ENCODE measurements at places on chromosomes 7 and 10. TPM values are rescaled to one million over a fixed set of nuclear protein-coding genes. Genes with fewer than 3 reads are reported as not detected.

CUL1 gene
- 46.9 TPM for total RNA-seq

SPDYE2B gene
- total RNA-seq = not detected

GRCh38 chr10:52210161-52210560 lies 103.9 kb upstream of the DKK1 start:
- H3K27me3 ChIP-seq = no peaks in the 10 kb centered on the region
- H3K4me3 ChIP-seq = no peak overlapping the region
- H3K36me3 ChIP-seq = no peaks in the 10 kb centered on the region
- H3K27ac ChIP-seq = no peak overlapping the region
- DNase-seq = no peak
- H3K4me1 ChIP-seq = no peaks in the 10 kb centered on the region

DNA sequence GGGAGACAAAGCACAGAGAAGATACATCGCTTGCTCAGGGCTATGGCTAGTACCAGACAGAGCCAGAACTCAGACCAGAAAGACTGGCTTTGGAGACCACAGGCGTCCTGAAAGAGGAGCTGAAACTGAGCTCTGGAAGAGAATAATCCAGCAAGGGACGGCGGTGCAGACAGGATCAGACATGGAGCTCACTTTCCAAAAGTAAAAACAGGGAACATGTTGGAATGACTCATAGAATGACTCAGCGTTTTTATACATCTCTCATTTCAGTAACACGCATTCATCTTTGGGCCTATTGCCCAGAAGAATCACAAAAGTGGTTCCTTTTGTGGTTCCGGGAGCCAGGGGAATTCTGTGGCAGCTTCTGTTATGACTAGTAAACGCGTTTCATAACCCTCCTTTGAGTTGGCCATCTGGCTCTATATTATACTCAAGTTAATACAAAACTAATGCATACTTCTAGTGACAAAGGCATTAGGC lies 37.2 kb downstream of the PLEKHS1 start:
- no peak for DNase-seq
- H3K4me1 ChIP-seq = no peaks in the 10 kb centered on the region

DNA sequence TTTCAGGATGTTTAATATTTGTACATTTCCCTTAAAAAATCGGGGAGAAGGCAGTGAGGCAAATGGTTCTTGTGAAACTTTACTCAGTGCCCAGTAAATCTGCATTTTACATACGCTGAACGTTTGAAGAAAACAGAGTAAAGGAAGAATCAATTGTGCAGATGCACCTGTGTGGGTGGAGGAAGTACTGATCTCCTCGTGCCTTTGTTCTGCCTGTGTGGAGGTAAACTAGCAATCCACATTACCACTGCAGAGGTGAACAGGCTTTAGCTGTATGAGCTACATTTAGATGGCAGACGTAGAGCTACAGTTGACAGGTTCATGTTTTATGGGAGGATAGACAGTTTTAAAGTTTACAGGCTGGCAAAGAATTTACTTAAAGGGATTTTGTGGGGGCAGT lies 62.7 kb upstream of the VIPR2 start:
- no peak overlapping the region for H3K27ac ChIP-seq
- H3K4me3 ChIP-seq = no peak overlapping the region
- H3K4me1 ChIP-seq = peaks cover 4% of the 10 kb centered on the region
- DNase-seq = no peak
- H3K27me3 ChIP-seq = no peaks in the 10 kb centered on the region
- H3K36me3 ChIP-seq = no peaks in the 10 kb centered on the region

- no peak overlapping the region for H3K4me3 ChIP-seq
- no peak for DNase-seq
- no peak overlapping the region for H3K27ac ChIP-seq
- H3K36me3 ChIP-seq = peaks cover 5% of the 10 kb centered on the region
Observed at GRCh38 chr7:30553141-30553540, 41.5 kb upstream of the GARS1 start.
